ENCODE measurements at places on chromosomes 16 and 17.

DNA sequence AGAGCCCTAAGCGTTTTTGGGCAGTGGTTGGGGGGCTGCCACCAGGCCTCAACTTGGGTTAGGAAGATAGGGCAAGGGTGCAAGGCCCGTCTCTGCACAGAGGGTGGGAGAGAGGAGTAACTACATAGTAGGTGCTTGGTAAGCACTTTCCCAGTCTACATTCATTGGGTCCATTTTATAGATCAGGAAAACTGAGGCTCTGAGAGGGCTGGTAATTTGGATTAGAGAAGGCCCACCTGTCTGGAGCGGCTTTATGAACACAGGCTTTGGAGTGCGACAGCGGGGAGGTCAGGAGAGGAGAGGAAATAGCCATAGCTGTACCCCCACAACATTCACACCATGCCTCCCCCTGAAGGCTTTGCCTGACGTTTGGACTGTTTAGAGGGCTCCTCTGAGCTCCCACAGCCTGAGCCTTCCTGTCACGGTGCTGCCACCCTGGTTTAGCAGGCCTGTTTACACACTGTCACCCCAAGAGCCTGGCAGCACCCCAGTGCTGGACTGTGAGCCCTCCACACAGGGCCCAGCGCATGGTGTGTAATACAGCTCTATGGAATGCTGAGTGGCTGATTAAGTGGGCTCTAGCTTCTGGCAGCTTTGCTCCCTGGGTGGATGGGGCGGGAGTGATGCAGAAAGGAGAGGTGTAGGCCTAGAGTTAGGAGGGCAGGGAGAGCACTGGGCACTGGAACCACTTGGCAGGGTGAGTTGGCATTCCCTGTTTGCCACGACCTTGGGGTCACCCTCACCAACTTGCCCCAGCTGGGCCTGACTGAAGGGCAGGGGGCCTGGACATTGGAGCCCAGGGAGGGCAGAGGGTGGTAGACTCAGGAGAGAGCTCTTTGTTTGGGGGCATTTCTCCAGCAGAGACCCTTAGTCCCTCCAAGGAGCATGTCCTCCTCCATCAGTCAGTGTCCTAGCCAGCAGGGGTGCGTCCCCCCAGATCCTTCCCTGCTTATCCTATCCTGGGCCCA is 73.7 kb downstream of the RAI1 start:
- no peak for DNase-seq

- peak; percentile 53 for DNase-seq
Measured at GRCh38 chr16:77788181-77789084, at the start of gene VAT1L. TSS of gene VAT1L (plus strand) at chr16:77788564. CDS start at chr16:77788683, 119 bp downstream.

- DNase-seq, result no peak
Measured at GRCh38 chr17:73139296-73139695, 25.5 kb upstream of the SSTR2 start.

DNA sequence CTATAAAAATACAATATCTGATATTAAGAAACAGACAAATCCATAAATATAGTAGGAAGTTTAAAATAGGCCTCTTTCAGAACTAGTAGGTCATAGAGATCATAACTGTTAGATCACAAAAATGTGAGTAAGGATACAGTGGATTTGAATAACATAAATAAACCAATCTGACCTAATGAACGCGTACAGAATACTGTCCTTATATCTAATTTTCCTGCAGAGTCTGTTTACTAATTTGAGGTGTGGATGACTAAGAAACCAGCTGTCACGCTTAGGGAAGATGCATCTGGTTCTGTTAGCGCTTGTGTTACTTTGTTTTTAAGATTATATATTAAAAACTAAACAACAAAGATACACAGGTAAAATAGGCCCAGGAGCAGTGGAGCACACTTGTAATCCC is 14.8 kb downstream of the CPD start:
- no peak for DNase-seq

- DNase-seq, result no peak
Measured at GRCh38 chr17:28807925-28808634, 34.5 kb downstream of the FAM222B start.

- DNase-seq, result no peak
Measured at GRCh38 chr17:39104046-39104445, 47.4 kb downstream of the PLXDC1 start.

GRCh38 chr17:40910441-40910841 is 25.4 kb upstream of the KRT20 start:
- no peak for DNase-seq

DNA sequence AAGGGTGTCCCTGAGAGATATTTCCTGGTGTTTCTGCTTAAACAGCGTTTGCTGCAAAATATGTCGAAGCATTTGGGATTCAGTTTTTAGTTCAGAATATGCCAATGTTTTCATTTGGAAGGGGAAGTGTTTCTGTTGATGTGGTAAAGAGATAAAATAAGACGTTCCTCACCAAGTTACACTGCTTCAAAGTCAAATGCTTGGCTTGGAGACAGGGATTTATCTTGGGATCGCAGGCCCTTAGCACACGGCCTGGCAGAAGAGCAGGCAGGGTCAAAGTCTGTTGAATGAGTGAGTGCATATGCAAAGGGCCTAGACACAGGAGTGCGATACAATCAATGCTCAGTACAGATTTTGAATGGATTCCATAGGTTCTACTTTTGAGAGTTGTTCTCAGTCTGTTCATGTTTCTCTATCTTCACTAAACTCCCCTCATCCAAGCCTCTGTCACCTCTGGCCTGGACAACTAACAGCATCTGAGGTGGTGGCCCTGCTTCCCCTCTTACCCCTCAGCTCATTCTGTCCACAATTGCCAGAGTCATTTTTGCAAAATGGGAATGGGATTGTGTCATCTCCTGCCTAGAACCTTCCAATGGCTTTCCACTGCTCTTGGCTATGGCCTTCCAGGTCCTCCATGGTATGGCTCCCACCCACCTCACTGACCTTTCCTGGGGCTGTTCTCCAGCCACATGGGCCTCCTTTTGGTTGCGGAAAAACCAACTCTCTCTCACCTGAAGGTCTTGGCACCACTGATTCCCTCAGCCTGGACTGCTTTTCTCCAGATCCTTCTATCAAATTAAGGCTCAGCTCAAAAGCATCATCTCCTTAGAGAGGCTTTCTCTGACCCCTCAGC is 3.2 kb downstream of the DEXI start:
- no peak for DNase-seq

GRCh38 chr16:87554754-87555427 is 47.4 kb upstream of the JPH3 start:
- DNase-seq, result no peak

DNA sequence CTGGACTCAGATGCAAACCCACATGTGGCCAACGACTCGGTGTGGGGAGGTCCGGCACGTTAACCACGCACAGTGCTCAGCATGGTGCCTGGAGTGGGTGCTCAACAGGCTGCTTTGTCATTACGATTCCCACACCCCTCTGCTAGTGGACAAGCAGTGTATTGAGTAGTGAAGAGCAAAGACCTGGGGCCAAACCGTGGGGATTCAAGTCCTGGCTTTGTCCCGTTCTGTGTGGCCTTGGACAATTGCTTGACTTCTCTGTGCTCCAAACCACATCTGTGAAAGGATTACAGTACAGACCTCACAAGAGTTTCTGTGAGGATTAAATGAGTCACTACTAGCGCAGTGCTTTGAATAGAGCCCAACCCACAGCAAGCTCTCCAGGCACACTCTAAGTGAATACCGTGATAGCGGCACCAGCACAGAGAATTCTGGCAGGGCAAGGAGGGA is 33.8 kb downstream of the TRPV2 start:
- no peak for DNase-seq

DNA sequence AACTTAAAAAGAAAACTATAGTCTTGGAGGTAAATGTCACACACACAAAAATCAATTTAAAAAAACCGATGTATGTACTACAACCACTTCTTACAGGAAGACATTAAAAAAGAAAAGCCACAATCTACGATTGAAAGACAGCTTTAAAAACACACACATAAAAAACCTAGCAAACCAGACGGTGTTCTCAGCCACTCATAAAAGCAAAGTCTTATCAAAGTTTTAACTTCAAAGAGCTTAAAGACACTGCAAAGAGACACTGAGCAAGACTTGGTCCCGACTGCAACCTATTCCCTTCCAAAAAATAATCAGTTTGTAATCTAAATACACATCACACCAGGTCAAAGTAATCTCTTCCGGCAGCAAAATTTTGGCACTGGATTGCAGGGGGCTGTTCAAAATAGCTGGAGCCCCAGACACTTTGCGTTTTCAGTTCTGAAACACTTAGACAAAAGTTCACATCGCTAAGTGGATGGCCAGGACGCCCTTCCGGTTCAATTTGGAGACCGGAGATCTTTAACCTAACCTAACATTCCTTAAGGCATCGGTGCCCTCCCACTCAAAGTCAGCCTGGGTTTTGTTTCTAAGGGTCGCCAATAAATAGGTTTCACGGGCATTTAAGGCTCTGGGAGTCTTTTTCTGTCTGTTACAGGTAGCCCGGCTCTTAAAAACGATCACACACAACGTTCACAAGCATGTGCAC is 2.6 kb downstream of the ZCCHC14 start:
- no peak for DNase-seq

DNA sequence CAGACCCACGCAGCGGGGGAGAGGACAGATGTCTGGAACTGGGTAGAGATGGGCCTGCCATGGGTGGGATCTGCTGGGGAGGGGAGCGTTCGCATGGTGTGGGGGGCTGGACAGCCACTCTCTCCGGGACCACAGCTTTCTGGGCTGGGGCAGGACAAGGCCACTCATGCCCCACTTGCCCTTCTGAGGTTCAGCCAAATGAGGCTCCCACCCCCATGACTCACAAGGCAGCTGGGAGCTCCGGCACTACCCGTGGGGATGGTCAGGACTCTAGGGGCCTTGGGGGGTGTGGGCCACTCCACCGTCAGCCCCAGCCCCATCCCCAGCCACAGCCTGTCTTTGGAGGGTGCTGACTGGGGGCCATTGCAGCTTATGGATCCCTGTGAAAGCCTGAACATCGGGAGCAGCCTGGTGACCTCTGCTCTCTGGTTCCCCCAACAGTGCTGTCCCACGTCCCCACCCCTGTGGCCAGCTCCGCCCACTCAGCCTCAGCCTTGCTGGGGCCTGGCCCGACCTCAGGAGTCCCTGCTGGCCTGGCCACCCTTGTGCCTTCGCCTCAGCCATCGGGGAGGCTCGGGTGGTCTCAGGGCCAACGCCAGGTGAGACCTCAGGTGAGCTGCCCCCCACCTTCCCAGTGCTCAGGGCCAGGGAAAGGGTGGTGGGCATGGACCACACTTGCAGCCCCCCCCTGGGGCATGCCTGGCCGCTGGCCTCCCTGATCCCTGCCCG is 4.7 kb upstream of the CDH15 start:
- DNase-seq, result no peak

DNA sequence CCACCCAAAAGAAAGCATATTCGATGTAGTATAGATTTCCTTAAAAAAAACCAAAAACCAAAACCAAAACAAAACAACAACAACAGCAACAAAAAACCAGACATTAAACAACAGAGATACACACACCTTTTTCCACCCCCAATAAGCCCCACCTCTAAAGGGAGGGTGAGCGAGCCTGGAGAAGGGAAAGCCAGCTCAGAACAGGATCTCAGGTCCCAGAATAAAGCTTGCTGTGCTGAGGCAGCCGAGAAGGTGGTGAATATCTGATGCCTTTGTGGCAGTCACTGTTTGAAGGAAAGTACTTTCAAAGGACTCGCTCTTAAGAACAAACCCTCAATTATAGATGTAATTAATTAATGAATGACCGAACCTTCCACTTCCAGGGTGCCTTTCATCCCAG is 470 bp downstream of the KRT23 start:
- DNase-seq, result no peak

DNA sequence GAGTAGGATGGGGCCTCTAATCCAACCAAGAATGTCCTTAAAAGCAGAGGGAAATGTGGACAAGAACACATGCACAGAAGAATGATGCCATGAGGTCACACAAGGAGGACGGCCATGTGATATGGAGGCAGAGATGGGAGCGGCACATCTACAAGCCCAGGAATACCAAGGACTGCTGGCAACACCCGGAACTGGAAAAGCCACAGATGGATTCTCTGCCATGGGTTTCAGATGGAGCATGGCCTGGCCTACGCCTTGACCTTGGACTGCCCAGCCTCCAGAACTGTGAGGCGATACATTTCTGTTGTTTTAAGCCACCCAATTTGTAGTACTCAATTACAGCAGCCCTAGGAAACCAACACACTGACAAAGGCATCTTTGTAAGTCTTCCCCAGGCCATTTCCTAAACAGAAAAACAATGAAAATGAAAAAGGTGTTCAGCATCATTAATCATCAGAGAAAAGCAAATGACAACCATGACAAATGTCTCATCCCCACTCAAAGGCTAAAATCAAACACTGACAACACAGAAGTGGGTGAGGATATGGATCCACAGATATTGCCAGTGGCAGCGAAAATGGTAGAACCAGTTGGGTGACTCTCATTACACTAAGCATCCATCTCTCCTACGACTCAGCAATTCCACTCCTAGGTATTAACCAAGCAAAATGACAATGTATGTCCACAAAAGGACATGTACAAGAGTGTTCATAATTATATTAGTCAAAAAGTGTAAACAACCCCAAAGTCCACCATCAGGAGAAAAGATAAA is 76.9 kb upstream of the CNEP1R1 start:
- no peak for DNase-seq

DNA sequence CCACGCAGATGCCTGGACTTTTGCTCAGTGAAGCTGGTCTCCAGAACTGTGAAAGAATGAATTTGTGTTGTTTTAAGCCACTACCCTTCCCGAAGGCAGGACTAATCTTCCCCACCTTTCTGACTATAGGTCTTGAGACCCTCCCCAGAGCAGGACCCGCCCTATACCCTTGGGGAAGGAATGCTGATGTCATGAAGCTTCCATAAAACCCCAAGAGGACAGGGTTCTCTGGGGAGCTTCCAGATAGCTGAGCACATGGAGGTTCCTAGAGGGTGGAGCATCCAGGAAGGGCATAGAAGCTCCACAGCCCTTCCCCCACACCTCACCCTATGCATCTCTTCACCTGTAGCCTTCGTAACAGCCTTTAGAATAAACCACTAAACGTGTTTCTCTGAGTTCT is 287.8 kb downstream of the SOX9 start:
- no peak for DNase-seq

- DNase-seq, result peak; percentile 56
Measured at GRCh38 chr16:48231727-48232492, 12.2 kb upstream of the LONP2 start.

- DNase-seq, result no peak
Measured at GRCh38 chr16:55948230-55948629, 73.1 kb upstream of the CES5A start.

GRCh38 chr17:81328489-81328888 is 33.4 kb upstream of the SLC38A10 start:
- DNase-seq, result no peak

GRCh38 chr17:45060382-45060796 is 728 bp upstream of the NMT1 start:
- no peak for DNase-seq
